ENCODE measurements at places on chromosomes 16 and 17.

DNA sequence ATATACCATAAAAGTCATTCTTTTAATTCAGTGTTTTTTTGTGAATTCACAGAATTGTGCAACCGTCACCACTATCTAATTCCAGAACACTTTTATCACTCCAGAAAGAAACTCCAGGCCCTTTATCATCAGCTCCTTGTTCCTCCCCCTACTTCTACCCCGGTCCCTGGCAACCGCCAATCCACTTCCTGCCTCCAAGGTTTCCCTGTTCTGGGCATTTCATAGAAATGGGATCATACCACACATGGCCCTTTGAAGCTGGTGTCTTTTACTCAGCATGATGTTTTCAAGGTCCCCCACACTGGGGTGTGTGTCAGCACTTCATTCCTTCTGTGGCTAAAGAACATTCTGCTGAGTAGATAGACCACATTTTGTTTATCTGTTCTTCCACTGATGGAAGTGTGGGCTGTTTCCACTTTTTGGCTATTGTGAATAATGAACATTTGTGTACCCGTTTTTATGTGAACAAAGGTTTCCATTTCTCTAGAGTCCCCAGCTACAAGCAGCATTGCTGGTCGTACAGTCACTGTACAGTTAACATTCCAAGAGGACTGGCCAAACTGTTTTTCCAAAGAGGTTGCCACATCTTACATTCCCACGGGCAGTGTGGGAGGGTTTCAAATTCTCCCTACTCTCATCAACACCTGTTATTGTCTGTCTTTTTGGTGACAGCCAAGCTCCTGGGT, 75.8 kb upstream of the ZNF469 start:
- DNase-seq = no peak

GRCh38 chr17:78599419-78599818, 22.2 kb upstream of the DNAH17 start:
- no peak for DNase-seq

DNA sequence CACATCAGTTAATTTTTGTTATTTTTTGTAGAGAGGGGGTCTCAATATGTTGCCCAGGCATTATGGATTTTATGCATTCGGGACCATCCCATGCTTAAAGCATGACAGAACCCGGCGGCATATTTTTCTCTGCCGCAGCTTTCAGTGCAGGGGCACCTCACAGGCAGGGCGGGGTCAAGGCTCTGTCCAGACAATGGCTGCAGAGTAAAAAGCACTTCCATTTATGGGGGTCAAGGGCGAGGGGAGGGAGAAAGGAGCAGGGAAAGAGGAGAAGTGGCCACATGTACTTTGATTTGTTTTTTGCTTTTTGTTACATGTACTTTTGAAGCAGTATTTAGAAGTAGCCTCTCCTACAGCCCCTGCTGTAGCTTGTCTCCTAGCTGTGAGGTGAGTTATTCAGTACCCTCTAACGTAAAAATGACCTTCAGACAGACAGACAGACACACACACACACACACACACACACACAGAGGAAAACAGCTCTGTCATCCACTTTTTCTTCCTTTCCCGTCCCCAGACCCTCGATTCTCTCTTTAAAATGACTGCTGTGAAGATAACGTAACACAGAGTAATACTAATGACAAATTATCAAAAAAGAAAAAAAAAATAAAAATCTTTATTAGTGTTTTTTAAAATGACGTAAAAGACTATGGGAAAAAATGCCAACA, 856 bp upstream of the SCPEP1 start:
- no peak for DNase-seq

DNA sequence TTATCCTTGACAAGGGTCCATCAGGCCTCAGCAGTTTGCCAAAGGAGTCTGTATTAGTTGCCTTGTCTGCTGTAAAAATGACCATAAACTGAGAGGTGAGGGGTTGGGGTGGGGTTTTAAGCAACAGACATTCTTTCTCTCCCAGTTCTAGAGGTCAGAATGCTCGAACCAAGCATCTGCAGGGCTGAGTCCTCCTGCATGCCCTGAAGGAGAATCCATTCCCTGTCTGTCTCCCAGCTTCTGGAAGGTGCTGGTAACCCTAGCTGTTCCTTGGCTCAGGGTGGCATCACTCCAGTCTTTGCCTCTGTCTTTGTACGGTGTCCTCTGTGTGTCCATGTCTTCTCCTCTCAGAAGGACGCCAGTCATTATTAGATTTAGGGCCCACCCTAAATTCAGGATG, 17.5 kb upstream of the IRF8 start:
- DNase-seq = no peak

DNA sequence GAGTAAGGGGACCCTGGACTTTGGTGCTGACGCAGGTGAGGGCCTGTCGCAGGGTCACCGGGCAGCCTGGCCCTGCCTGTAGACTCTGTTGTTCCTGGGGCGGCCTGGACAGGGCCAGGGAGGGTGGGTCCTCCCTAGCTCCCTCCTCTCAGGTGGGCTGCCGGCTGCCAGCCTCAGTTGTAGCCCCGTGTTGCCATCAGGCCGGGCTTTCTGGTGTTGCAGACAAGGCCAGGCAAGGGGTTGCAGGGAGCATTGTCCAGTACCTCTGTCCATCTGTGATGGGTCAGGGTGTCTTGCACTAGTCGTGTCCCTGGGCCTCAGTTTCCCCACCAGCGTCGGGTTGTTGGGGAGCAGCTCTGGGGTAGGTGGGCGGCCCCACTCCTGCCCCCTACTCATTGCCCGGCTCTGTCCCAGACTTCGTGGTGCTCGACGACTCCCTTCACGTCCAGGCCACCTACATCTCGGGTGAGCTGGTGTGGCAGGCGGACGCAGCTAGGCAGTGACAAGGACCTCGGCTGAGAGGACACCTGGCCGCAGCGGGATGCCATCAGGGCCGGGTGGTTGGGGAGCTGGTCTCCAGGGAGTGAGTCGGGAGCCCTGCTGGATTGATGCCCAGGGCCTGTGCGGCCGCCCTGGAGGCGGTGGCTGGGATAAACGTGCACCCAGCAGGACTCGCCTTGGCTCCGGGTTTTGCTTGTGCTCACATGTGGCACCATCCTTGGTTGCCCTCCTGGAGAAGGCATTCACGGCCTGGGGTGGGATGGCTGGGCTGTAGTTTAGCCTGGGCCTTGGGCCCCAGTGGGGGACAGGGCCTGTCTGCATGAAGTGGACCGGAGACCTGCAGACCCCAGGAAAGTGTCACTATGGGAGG, 1.9 kb downstream of the CEMP1 start:
- DNase-seq = no peak

GRCh38 chr17:57540596-57540995, 204.5 kb downstream of the CCDC182 start:
- no peak for DNase-seq

DNA sequence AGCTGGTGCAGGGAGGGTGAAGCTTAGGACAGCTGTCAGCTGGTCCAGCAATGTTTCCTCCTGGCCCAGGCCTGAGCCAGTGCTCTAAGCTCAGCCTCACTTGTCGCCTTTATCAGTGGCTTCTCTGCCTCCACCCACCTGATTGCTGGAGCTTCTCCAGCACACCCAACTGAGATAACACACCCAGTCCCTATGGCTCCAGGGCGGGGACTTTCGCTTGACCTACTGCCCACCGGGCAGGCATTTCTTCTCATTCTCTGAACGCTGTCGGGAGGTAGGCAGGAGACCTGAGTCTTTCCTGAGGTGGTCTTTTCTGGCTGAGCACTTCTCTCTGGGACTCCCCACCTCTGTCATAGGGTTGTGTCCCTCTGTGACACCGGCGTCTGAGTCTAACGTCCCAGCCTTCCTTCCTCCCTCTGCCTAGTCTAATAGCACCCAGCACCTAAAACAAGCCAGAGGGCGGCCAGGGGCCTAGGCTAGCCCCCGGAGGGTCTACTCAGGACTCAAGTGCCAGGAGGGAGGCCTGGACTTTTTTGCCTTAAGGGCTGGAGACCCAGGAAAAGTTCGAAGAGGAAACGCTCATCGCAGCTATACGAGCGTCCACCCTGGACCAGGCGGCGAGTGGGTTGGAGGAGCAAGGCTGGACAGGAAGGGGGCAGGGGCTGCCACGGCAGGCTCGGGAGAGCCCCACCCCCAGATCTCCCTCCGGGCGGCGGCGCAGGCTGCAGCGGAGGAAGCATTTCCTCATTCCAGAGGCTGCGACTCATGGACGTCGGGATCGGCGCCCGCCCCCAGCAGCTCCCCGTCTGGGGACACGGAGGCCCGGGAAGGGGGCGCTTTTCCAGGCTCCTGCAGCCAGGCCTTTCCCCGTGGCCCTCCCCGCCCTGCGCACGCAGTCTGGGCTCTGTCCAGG, 756 bp downstream of the TAX1BP3 start:
- DNase-seq = no peak

DNA sequence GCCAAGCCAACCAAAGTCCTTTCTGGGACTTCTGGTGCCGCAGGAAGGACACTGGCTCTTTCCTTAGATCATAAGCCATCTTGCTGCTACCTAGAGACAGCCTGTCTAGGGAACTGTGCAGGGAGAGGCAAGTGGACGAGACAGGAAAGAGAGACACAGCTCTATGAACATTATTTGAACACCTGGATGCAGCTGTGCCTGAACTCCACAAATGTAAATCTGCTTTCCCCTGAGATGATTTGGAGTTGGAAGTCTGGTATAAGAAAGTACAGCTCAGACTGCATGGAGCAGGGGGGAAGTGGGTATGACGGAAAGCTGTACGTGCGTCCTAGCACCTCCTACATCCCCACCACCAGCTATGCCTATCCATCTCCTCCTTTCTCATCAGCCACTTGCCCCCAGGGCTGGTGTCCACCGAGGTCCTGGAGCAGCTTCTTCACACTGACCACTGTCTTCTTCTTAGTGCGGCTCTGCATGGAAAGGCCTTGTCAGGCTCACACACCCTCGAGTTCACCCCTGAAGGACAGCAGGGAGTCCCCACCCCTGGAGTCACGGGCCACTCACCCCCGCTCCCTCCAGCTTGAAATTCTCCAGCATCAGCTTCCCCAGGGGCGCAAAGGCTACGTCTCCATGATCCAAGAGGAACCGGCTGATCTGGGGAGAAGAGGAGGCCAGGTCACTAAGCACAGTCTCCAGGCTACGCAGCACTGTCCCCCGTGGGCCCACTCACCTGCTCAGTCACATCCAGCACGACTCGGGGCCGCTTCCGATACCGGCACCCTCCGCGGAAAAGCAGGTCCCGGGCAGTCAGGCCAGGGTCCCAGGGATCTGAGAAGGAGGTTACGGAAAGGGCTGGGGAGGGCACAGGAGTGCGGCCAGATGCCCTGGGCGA, 3.9 kb downstream of the TAF1C start:
- no peak for DNase-seq

DNA sequence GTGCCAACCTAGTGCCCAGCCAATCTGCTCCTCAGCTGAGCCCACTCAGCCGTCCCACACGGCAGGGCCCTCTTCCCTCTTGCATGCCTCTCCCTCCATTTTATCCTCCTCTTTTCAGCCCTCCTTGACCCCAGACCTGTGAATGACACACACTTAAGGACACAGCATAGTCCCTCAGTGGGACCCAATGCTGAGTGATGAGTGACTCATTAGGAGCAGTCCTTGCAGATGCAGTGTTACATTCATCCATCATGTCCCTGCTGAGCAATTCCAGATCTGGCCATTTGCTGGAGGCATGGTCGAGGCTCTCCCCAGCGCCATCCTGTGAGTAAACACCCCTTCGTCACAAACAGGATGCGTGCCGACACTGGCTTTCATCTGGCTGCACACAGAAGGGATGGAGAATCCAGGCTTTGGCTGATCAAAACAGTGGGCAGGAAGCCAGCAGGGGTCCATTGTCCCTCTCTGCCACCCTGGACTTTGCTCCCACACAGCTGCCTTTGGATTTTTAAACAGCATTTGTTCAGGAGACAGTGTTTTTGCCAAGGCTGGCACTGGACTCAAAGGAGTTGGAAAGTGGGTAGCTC, 122.6 kb downstream of the AXIN2 start:
- DNase-seq = no peak

DNA sequence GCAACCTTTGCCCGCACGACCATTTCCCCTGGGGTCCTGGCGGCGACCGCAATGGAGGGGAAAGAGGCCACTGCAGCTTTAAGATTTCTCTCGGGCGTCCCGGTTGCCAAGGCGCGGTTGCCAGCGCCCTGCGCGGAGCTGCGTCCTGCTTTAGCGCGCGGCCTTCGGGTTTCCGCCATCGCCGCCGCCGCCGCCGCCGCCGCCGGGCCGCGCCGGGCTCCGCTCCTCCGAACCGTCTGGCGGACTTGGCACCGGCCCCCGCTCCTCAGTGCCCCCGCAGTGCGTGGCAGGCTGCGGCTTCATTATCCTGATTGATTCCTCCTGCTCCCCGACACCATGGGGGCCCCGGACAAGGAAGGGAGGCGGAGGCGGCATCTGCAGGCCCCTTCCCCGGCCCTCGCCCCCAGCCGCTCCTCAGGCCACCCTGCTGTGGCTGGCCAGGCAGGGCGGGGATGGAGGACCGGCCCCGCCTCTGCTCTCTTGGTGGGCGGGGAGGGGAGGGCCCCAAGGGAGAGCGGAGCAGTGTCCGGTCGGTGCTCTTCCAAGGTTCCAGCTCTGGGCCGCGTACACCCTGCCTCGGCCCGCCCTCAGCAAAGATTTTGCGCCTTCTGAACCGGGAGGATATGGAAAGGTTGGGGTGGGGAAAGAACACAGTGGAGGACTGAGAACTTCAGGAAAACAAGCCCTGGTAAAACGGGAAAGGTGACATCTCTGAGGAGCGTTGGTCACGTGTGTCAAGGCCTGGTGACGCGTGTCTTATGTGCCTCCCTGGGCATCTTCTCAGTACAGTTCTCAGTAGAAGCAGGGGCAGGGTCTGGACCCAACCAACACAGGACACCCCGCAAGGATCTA, 34.0 kb downstream of the NEUROD2 start:
- no peak for DNase-seq

GRCh38 chr16:84068783-84069462, 26.3 kb upstream of the SLC38A8 start:
- DNase-seq = no peak
